ENCODE measurements at places on chromosomes 7 and 10.
A peak's percentile ranks its signal among the peaks of the same experiment; 100 is the strongest.

DNA sequence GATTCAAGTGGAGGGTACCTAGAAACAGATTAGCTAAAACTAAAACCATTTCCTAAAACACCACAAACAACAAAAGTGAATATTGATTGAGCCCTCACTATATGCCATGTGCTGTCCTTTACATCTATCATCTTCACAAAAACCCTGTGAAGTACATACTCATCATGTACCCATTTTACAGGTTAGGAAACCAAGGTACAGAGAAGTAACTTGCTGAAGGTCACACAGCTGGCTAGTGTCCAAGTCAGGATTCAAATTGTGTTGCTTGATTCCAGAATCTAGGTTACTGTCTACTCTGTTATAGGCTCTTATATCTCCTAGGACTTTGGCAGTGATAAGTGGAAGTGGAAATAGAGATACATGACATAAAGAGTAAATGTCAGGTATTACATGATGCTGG is 463.8 kb downstream of the LRMDA start:
- DNase-seq = no peak

GRCh38 chr7:139660317-139661042 is 117.3 kb downstream of the HIPK2 start:
- DNase-seq = no peak

GRCh38 chr7:5421714-5422395 is 1.8 kb downstream of the TNRC18 start:
- no peak for DNase-seq

GRCh38 chr7:139817249-139817648 is 11.8 kb upstream of the TBXAS1 start:
- DNase-seq = no peak

GRCh38 chr7:8751557-8752231 is 318.3 kb downstream of the NXPH1 start:
- DNase-seq = no peak

- DNase-seq = no peak
Observed at GRCh38 chr7:132904209-132904608, 177.7 kb downstream of the CHCHD3 start.

GRCh38 chr7:29642494-29643155 is 79.0 kb downstream of the PRR15 start:
- DNase-seq = no peak

DNA sequence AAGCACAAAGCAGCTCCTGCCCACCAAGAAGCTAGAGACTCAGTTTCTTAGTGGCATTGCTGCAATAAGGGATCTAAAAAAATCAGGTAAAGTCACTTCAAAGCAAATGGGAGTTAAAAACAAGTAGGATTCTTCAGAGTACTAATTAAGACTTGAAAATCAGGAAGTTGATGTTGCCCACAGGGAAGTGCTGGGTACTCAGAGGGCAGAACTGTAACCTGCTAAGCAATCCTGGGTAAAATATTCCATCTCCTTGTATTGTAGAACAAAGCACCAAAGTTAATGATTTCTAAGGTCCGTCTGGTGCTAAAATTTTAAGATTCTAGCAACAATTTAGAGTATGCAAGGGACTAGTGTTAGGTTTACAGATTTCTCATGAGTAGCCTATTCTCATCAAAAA is 8.3 kb downstream of the PEX1 start:
- no peak for DNase-seq

DNA sequence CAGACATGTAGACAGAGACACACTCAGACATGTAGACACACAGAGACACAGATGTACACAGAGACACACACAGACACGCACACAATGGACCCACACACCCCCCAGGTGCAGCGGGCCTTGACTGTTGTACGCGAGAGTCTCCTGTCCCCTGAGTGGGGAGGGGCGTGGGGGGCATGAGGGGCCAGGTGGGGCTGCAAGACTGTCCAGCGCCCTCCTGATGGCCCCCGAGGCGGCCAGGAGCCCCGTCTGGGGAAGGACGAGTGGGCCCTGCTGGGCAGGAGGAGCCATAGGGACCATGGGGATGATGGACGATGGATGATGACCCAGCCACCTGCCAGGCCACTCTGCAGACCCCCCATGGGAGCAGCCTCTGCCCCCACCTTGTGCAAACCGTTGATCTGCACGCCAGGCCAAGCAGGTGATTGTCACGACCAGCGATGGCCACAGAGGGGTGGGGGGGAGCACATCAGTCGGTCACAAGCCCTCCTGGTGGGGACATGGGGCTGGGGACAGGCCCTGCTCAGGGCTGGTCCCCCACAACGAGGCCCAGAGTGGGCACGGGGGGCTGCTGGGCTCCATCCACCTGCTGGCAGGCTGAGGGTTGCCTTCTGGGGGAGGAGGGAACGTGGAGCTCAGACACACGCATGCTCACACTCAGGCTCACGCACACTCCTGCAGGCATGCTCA is 11.6 kb downstream of the VENTX start:
- DNase-seq = no peak

GRCh38 chr10:101467286-101467770 is 113.4 kb downstream of the BTRC start:
- no peak for DNase-seq

GRCh38 chr7:55020466-55020871 is 1.7 kb downstream of the EGFR start:
- peak; percentile 88 for DNase-seq

DNA sequence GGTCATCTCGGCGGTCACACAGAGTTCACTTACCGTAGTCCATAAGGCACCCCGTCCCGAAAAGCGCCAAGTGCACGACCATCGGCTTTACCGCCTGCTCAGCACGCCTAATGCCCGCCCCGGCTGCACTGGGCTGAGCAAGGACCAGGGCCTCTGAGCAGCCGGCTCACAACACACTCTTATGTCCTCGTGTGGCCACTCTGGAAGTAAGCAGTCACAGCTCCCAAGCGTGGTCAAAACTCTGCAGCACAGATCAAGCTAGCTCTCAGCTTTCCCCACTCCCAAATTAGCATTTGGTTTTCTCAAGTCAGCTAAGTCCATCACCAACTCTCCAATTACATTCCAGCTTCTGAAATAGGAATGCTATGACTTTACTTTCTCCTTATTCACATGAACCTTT is 57.7 kb downstream of the MAD1L1 start:
- DNase-seq = no peak

GRCh38 chr7:54161621-54162020 is 380.6 kb upstream of the VSTM2A start:
- no peak for DNase-seq

- no peak for DNase-seq
Observed at GRCh38 chr7:158402471-158402870, 185.2 kb downstream of the PTPRN2 start.

DNA sequence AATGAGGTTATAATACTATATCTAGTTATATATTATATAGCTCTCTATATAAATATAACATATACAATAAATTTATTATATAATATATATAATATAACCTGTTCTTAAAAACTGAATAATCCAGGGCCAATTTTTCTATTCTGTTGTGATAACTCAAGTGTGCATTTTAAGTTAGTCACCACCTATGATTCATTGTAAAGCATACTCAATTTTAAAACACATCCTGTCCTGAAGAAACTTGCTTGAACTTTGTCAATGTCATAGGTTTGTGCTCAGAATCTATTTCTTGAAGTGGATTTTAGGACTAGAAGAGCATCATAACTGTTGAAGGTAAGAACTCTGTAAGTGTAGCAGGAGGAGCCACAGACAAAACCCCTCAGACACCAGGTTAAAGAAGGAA is 1209.8 kb downstream of the REEP3 start:
- no peak for DNase-seq

DNA sequence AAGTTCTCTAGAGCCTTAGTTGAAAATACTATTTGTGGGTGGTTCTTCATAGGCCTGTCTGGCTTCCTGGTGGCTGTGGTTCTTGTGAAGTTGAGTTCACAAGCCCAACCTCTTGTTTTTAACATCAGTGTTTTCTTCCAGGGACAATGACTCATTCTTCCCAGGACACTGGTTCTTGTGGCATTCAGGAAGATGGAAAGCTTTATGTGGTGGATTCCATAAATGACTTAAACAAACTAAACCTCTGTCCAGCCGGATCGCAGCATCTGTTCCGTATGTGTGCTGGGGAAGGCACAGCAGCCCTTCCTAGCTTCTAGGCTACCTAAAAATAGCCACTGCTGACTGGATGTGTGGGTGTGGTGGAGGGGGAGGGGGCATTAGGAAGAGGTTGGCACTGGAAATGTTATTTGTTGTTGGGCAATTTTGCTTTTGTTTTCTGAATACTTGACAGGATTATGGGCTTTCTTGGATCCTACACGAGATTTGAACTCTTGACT is 3.9 kb downstream of the LSMEM1 start:
- no peak for DNase-seq

DNA sequence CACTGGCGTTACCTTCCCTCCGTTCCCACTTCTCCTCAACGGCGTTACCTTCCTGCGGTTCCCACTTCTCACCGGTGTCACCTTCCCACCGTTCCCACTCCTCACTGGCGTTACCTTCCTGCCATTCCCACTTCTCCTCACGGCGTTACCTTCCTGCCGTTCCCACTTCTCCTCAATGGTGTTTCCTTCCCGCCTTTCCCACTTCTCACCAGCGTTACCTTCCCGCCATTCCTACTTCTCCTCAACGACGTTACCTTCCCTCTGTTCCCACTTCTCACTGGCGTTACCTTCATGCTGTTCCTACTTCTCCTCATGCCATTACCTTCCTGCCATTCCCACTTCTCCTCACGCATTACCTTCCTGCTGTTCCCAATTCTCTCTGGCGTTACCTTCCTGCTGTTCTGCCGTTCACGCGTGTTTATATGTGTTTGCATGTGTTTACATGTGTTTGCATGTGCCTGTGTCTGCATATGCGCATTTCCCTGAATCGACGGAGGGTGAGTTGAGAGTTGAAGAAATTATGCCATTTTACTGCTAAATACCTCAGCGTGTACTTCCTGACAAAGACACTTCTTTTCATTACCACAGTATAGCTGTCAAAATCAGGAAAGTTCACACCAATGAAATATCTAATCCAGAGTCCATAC is 23.2 kb upstream of the CFAP46 start:
- no peak for DNase-seq

GRCh38 chr10:16904639-16905061 is 87.4 kb upstream of the RSU1 start:
- no peak for DNase-seq

GRCh38 chr10:119101366-119102098 is 2.4 kb upstream of the DENND10 start:
- DNase-seq = no peak

DNA sequence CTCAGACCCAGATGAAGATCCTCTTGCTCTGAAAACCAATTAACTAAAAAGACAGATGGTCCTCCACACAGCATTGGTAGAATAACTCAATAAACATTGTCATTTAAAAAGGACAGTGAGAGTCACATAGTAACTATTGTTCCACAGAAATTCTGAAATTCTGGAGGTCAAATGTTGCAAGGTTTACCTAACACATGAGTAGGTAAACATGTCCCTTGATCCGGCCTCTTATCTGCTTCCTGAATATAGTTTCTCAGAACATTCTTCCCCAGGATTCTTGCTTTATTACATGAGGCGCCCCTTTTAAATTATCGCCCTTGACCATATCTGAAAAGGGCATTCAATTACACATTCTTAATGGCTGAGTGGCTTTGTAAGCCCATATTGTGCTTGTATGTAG is 270.7 kb downstream of the SEMA3D start:
- no peak for DNase-seq

DNA sequence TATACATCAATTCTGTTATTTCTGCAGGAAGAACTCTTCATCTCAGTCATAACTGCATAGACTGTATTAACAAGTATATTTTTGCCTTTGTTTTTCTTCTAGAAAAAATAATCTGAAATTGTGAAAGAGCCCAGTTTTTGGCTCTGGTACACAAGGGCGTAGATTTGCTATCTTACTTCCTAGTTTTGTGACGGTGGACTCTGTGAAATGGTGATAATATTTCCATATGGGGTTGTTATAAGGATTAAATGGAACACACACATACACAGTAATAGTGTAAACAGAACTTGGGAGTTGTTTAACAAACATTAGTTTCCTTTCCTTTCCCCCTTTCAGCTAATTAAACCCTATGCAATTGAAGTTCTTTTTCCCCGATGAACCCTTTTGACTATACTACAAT is 108.7 kb downstream of the MKLN1 start:
- DNase-seq = no peak

- no peak for DNase-seq
Observed at GRCh38 chr10:82278401-82279182, 403.6 kb downstream of the NRG3 start.

GRCh38 chr10:43000651-43001426 is 76.0 kb upstream of the RET start:
- DNase-seq = peak; percentile 77

- no peak for DNase-seq
Observed at GRCh38 chr10:63528084-63528744, 7.0 kb downstream of the REEP3 start.

Data from suprapubic skin (tissue), 4 donors.